Fibroblast of skin of left quadriceps (primary cell): ENCODE measurements at places on chromosomes 2 and 18.

- DNase-seq, result no peak
Measured at GRCh38 chr2:233802132-233802815, 24.1 kb downstream of the MROH2A start.

GRCh38 chr2:182318466-182319220 lies 108.2 kb downstream of the PDE1A start:
- no peak for DNase-seq

- DNase-seq, result no peak
Measured at GRCh38 chr18:8288472-8289195, 320.6 kb upstream of the RAB12 start.

DNA sequence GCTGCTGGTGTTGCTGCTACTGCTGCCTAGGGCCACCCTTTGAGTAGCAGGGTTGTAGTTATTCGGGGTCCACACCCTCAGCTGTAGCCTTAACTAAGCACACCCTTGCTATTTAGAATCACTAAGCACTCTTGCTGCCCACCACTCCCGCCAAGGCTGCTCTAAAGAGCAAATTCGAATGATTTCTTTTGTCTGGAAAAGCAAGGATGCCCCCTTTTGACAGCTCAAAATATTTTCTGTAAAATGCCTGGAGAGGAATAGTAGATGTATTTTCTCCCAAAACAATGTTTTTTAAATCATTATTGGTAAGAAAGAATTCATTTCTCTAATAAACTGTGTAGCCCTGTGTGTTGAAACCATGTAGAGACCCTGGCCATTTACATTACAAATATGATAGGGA lies 80.8 kb upstream of the PAPOLG start:
- no peak for DNase-seq

DNA sequence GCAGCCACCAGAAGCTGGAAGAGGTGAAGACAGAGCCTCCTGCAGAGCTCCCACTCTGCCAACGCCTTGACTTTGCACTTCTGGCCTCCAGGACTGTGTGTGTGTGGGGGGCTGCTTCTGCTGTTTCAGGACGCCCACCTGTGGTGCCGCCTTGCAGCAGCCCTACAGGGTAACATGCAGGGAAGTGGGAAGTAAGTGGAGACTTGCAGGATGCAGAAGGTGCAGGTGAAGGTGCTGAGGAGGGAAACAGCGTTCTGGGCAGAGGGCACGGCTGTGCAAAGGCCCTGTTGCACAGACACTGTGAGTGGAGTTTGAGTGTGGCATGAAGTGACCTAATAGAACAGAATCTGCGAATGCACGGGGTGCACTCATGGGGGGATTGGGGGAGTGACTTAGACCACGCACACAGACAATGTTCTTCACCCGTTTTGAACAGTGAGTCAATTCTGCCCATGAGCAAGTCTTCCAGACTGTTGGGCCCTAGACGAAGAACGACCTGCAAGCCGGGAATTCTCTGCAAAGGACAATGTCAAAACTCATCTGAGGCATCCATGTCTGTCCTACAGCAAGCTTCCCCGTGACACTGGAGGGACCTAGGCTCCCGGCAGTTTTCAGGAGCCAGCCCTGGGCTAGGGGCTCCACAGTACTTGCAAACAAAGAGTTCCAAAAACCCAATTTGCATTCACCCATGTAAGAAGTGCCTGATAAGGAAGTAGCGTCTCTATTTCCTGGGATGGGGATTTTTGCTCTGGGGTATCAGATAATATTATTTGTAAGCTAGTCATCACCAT lies 19.0 kb downstream of the MBP start:
- no peak for DNase-seq

- DNase-seq, result no peak
Measured at GRCh38 chr2:128690869-128691268, 372.2 kb upstream of the HS6ST1 start.

- DNase-seq, result no peak
Measured at GRCh38 chr2:173970516-173970924, 5.3 kb upstream of the SP3 start.

GRCh38 chr2:109157563-109158105 lies 28.6 kb downstream of the SH3RF3 start:
- no peak for DNase-seq

- no peak for DNase-seq
Measured at GRCh38 chr2:212158081-212158480, 380.5 kb downstream of the ERBB4 start.

DNA sequence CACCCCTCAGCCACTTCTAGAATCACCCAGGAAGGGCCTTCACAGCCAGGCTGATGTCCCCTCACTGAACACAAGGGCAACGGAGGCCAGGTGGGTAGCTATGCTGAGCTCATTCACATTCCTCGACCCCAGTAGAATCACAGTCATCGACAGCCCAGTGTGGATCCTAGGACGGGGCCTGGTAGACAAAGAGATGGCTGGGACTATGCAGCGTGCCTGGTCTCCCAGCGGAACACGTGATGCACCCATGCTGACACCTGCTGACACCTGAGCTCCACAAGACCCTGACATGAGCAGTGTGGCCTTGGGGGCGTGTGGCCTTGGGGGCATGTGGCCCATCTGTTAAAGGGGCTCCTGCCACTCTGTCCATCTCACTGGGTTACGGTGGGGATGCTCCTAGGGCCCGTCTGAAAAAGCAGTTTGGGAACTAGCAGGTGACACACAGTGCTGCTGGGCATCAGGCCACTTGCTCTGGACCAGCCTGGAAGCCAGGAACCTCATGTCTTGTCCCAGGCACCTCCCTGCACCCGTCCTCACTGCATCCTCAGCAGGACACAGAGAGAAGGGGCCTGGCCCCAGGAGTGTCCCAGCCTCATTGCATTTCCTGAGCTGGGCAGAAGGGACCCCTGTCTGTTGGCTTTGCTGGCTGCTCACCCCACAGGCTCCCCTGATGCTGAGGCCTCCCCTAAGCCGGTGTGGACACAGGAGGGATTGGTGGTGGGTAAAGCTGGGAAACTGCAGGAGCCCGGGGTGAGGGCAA lies 9.7 kb downstream of the ECEL1 start:
- no peak for DNase-seq

- no peak for DNase-seq
Measured at GRCh38 chr18:22088996-22089640, 80.3 kb upstream of the GATA6 start.

- DNase-seq, result no peak
Measured at GRCh38 chr2:238207006-238207405, 3.5 kb upstream of the ILKAP start.

GRCh38 chr2:42995752-42996422 lies 203.5 kb upstream of the HAAO start:
- DNase-seq, result no peak

DNA sequence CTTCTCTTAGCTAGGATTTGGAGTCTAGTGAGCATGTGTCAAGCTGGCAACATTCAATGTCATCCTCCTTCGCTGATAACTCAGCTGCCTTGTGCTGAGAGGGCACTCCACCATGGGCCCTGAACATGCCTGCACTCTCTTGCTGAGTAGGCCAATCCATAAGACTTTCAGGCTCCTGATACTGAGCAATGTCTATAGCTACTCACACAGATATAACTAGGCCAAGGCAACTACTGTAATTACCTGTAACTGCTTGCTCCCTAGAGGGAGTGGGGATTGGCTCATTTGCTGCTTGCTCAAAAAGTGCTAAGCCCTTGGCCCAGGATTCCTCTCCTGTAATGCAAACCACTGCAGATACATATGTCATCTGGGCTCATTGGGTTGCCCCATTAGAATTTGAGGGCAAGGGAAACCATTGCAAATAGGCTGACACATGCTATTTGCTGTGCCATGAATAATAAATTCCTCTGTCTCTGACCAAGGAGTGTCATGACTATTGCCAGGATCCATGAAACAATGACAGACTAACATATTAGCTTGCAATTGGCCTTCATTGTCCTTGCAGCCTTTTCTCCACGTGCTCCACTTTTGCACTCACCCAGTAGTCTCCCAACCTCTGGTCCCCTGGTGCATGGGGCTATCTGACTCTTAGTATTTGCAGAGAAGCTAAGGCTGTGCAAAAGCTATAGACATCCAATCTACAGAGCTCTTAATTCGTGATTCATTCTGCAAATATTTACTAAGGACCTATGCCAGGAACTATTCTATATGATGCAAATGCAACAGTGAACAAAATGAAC lies 36.9 kb upstream of the BMPR2 start:
- peak; percentile 80 for DNase-seq

- DNase-seq, result no peak
Measured at GRCh38 chr2:66426244-66427111, 8.4 kb upstream of the MEIS1 start.

GRCh38 chr2:240789051-240789453 lies 31.0 kb downstream of the KIF1A start:
- no peak for DNase-seq

- DNase-seq, result no peak
Measured at GRCh38 chr18:34122724-34123334, 101.9 kb downstream of the NOL4 start.

DNA sequence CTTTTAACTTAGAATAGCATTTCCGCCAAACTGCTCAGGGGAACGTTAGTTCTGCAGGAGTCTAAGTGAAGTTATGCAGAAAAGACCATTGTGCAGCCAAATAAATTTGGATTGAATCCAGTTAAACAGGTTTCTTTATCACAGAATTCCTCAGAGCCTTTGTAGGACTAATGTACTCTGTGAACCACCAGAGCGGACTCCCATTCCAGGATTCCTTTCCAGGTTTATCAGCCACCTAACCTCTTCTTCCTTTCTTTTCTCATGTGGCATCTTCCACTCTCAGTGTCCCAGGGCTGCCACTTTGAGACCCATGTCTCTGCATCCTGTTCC lies 350.4 kb downstream of the TSN start:
- DNase-seq, result no peak

- DNase-seq, result no peak
Measured at GRCh38 chr2:46803547-46803878, 112.1 kb downstream of the MCFD2 start.

GRCh38 chr2:150413366-150413765 lies 74.1 kb downstream of the RND3 start:
- DNase-seq, result no peak

DNA sequence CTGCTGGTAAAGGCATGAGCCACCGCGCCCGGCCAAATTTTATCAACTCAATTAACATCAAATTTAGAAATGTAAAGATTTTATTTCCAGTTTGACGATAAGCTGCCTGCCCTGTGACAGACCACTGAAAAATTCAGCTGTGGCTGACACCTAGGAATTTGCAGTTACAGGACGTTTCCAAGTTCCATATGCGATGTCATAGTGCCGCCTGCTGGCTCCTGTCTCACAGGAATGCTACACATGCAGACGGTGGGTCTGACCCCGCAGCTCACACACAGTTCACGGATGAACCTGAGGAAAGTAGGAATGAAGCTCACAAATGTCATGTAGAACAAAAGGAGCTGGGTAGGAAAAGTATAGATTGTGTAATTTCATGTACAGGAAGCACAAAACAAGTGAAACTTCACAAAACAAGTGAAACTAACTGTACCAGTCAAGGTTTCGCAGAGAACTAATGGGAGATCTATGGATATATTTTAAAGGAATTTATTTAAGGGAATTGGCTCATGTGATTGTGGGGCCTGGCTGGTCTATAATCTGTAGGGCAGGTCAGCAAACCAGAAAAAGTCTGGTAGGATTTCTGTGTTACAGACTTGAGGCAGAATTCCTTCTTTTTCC lies 13.2 kb upstream of the SEH1L start:
- DNase-seq, result peak; percentile 71

GRCh38 chr2:219249203-219249980 lies 3.7 kb upstream of the TUBA4B start:
- peak; percentile 49 for DNase-seq

GRCh38 chr18:6885992-6886796 lies 156.7 kb downstream of the ARHGAP28 start:
- DNase-seq, result peak; percentile 32

- DNase-seq, result no peak
Measured at GRCh38 chr2:200330351-200331060, 24.0 kb downstream of the SPATS2L start.

- DNase-seq, result no peak
Measured at GRCh38 chr2:189638301-189639006, 22.8 kb upstream of the ASNSD1 start.

GRCh38 chr2:217162533-217162932 lies 302.7 kb upstream of the TNP1 start:
- DNase-seq, result peak; percentile 90

GRCh38 chr18:47748847-47749599 lies 181.4 kb downstream of the SMAD2 start:
- DNase-seq, result peak; percentile 22

- DNase-seq, result no peak
Measured at GRCh38 chr2:28351621-28352020, 41.0 kb upstream of the FOSL2 start.

- no peak for DNase-seq
Measured at GRCh38 chr2:226758921-226759640, 40.5 kb downstream of the IRS1 start.

DNA sequence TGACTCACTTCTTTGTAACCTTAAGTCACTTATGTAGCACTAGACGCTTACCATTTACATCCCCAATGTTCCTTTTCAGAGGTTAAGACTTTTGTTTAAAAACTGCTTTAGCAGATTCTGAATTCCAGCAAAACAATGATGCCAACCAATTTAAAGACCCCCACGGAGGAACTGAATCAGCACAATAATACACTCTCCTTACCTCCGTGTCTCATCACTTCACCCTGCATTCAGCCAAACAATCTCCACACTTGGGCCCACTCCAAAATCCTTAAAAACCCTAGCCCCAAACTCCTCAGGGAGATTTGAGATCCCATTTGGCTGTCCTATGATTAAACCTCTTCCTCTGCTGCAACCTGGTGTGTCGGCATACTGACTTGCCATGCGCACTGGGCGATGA lies 153.9 kb downstream of the B3GNT2 start:
- no peak for DNase-seq

- DNase-seq, result no peak
Measured at GRCh38 chr18:77369644-77370043, 120.0 kb downstream of the GALR1 start.

DNA sequence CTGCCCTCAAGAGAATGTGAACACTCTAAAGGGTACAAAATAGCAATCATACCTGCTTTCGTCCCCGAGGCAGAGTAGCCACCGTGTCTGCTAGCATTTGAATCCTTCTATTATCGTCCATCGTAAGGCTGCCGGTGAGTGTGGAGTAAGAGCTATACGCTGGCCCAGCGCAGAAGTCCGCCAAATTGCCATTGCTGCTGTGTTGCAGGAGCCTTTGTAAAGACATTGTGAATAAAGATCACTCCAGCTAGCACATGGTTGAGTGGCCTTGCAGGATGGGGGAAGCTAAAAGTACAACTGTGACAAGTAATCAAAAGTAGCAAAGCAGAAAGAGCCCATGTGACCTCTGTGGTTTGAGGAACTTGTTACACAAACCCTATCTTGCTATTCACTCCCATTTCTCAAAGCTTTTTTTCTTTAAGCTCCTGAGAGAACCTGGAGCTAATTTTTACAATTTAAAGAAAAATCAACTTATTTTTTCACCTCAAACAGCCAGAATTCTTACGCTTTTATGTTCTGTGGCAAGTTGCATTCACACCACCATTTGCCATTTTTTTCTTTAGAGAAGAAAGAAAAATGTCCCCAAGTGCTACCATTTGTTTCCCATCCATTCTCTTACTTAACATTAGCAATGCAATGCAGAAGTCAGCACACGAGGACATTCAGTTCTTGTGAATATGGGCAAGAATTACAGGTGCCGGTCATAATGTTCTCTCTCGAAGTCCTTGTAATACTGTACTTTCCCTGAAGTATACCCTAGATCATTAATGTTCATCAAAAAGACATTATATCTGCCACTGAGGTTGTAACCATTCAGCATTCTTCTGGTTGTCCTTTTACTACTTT lies at the start of gene CYTIP:
CYTIP (minus strand) TSS at position 295 of the 846 bp plus-strand sequence; CDS start at position 226, 69 bp downstream.
- DNase-seq, result no peak
